CD4-positive, alpha-beta T cell treated with Interleukin-1 beta for 1 hour (primary cell): ENCODE measurements at places on chromosomes 6 and 20.

- no peak for DNase-seq
These were observed 73.3 kb upstream of the NUP153 start for GRCh38 chr6:17780061-17780460.

- DNase-seq, result no peak
These were observed 16.3 kb downstream of the CCDC167 start for GRCh38 chr6:37483252-37483901.

DNA sequence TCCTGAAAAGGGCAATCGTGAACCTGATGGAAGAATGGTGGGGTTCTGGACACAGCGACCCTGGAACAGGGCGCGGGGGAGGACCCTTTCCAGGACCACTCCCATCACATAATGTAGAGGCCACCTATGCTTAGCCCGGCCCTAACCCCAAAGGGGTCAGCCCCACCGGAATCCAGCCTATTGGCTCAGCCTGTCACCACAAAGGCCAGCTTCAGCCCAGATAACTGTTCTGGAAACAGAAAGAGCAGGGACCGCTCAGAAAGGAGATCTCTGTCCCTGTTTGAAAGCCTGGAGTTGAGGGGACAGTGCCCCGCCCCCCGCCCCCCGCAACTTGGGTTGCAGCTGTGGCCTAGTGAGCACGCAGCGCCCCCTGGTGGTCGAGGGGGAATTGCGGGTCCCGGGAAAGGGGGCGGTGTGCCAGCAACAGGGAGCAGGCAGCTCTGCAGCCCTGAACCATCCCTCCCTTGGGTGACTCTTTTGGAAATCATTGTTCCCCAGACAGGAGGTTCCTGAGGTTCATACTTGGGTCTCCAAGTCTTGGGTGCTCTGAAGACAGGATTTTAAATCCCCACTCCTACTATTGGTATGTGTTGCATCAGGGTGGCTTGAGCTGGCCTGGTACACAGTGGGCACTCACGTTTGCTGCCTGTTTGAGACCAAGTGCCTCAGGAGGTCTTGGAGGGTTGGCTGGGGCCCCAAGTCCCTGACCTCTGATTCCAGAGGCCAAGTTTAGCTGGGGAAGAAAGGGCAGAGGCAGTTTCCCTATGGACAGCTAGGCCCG, 1.5 kb downstream of the SIGLEC1 start:
- peak; percentile 58 for DNase-seq

GRCh38 chr20:4601630-4602296, 119.9 kb upstream of the PRND start:
- DNase-seq, result no peak

DNA sequence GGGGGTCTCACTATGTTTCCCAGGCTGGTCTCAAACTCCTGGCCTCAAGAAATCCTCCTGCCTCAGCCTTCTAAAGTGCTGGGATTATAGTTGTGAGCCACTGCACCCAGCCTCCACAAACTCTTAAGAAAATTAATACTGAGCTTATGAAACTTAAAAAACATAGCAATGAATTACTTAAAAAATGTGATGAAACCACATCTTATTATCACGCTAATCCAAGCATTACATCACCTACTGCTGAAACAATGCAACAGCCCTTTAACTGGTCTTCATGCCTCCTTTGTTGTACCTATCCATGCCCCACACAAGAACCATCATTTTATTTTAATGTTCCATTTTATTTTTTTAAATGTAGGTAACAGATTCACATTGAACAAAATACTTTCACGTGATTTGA, 24.9 kb downstream of the SESN1 start:
- DNase-seq, result no peak

DNA sequence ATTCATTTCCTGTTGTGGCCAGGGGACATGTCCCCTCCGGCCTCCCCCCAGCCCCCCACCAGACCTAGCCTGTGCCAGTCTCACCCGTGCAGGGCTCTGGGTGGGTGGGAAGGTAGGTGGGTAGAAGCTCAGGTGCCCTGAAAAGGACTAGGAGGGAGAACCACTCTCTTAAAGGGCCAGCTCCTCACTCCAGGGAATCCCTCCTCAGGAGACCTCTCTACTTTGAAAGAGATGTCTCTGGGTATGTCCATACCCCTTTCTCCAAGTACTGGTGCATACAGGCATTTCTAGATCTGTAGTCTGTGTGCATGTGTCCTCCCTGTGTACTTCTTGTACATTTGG, 60.8 kb upstream of the EPB41L1 start:
- no peak for DNase-seq

DNA sequence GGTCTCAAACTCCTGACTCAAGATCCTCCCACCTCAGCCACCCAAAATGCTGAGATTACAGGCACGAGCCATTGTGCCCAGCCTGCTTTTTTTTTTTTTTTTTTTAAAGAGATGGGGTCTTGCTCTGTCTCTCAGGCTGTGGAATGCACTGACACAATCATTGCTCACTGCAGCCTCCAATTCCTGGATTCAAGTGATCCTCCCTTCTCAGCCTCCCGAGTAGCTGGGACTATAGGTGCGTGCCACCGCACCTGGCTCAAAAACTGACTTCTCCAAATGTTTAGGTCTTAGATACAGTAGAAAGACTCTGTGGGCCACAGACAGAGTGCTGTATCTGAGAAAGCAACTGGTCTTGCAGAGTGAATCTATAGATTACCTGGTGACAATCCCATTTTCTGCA, 31.1 kb upstream of the SLC4A11 start:
- DNase-seq, result no peak

DNA sequence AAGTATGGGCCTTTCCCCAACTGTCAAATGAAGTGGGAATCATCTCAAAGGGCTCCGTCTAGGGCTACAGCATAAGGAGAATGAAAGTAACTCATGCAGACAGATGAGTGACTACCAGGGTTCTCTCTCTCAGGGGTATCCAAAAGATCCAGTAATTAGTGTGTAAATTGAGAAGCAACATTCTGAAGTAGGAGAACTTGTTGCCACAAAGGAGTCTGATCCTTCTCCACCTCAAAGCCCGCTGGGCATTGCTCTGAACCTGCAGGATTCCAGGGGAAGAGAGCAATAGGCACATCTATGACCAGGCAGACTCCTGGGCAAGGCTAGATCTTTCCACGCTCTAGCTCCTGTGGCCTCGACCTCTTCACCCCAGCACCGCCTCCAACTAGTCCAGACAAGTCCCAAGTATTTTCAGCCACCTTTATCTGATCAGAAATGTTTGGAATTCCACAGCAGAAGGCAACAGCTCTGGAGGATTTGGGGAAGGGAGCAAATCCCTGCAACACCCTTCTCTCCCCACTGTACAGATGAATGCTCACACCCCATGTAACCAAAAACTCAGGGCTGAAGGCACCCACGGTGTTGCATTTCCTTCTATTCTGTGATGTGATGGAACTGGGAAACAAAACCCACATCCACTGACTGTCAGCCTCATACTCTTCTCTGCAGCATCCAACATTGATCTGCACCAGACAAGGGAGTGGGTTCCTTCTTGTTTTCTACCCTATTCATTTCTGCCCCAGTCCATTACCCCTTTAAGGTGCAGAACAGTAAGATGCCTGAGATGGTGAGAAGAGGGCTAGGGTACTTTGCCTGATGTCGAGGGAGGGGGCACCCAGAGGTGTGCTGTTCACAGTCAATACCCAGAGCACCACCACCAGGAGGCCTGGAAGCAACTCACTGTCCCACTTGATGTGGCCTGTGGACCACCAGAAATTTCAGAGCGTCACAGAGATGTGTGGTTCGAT, 41.0 kb downstream of the COX4I2 start:
- no peak for DNase-seq

- peak; percentile 40 for DNase-seq
These were observed 171.5 kb downstream of the QKI start for GRCh38 chr6:163585932-163586437.

- DNase-seq, result no peak
These were observed 8.1 kb upstream of the OCSTAMP start for GRCh38 chr20:46558511-46558959.

DNA sequence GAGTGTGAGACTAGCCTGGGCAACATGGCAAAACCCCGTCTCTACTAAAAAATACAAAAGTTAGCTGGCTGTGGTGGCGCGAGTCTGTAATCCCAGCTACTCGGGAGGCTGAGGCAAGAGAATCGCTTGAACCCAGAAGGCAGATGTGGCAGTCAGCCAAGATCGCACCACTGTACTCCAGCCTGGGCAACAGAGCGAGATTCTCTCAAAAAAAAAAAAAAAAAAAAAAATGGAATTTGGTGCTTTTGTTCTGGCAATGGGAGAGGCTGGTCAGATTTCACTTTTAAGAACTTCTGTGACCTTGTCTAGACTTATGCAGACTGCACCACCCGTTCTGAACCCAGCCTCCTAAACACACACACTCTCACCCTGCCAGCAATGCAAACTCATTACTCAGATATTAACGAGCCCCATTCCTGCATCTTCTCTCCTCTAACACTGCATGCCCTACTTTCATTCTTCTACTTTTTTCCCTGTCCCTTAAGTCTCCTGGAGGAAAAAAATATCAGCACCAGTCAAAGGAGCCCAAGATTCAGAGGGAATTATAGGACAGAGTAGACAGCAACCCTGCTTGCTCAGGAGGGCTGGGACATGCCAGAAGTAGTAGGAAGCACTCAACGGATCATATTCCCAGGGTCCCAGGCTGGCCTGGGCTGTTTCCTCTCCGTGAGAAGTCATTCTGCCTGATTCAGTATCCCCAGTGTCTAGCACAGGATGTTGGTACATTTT, 4.4 kb downstream of the MOCS1 start:
- DNase-seq, result no peak
